HAP-1 (cell line): ENCODE measurements at places on chromosomes 2 and 18.

GRCh38 chr2:198115201-198115600, 310.8 kb downstream of the PLCL1 start:
- no peak for DNase-seq

GRCh38 chr2:227383686-227384085, 4.1 kb downstream of the SCYGR1 start:
- DNase-seq, result no peak

DNA sequence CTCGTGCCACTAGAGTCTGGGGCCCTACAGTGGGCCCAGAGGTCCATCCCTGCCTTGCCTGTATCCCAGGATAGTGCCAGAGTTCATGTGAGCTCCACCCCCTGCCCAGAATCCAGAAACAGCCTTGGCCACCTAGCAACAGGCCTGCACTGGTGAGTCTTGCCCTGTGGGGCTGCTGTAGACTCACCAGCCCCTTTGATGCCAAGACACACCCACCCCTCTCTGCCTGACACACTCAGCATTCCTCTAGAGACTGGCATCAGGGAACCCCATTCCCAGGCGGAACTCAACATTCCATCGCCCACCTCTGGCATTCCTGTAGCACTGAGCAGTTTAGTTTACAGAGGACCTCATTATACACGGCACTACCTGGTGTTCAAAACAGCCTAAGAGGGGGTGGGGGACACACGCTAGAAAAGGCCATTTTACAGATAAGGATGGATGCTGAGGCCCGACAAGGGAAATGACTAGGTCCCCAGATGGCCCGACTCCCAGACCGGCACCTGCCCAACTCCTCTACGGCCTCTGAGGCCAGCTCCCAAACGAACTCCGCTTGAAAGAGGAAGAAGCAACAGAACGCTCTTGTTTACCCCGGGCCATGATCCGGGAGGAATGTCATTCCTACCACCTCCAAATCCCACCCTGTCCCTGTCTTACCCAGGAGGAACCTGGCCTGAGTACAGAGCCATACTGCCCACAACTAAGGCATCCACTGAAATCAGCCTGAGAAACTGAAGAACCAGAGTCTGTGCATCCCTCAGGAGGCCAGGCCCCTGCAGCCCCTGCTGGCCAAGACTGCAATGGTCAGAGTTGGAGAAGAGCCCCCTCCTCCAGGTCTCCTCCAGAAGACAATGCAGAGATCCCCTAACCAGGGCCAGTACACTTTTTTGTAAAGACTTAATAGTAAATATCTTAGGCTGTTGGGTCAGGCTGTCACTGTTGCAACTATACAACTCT, 180.2 kb downstream of the TNS1 start:
- DNase-seq, result no peak

DNA sequence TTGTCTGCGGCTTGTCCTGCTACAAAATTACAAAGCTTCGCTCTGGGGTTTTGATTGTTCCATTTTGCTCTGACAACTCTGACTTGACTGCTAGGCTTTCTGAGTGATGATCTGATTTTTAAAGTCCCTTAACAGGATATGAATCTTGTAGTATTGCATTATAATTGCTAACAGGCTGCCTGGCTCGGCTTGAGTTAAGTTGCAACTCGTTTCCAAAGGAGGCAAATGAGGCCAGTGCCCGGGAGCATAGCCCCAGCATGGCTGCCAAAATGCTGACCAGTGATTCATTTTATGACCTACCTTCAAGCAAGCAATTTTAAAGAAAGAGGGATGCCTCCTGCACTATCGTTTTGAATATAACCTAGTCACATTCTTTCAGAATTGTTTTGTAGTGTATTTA, 135.4 kb downstream of the COL6A3 start:
- DNase-seq, result no peak

GRCh38 chr18:26432651-26433424, 115.5 kb downstream of the KCTD1 start:
- DNase-seq, result no peak

DNA sequence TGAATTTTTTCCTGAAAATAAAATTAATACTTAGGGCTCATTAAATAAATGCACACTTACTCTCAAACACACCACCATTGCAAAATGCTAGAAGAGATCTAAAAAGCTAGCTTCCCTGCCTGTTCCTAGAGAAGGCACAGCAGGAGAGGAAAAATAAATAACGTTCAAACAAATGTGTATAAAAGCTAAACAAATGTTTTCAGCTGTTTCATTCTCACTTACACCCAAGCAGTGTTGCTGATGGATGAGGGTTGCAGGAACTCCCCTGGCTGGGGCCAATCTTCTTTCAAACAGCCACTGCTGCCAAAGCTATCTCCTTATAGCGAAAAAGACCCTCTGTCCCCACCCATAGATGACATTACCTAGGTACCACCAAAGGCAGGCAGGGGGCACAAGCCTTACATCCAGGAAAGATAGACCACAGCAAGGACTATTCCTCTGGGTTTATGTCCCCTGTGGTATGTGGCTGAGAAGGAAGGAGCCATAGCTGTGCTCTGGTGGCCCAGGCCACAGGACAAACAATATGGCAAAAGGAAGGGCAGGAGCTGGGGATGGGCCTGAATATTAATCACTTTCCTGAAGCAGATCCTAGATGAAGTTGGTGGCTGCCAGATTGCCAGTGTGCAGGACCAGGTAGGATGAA, 214.6 kb downstream of the TTC32 start:
- no peak for DNase-seq

GRCh38 chr18:57122936-57123510, 23.9 kb upstream of the BOD1L2 start:
- no peak for DNase-seq

DNA sequence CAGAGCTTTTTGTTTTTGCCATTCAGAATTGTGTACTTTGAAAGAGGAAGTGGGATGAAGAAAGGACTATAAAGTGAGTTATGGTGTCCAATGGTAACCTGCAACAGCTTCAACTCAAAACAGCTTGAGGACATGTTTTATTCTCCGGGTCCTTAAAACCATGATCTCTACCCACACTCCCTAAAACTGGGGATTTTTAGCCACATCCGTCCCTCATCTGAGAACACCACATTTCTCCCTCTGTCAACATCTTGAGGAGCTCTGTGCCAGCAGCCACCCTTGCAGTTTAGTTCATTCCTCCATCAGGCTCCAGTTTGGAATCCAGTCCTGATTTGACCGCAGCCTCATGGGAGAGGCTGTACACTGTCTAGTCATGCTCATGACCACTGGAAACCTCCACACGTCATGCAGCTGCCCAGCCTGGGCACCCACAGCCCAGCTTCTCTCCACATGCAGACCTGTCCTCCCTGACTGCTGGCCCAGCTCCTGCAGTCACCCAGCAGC, 62.6 kb downstream of the C18orf63 start:
- no peak for DNase-seq

- peak; percentile 63 for DNase-seq
Observed at GRCh38 chr2:37671009-37671815, at the start of gene CDC42EP3. Gene CDC42EP3 (minus strand): TSS chr2:37671642. CDS start chr2:37646587, 25,055 bp downstream.

DNA sequence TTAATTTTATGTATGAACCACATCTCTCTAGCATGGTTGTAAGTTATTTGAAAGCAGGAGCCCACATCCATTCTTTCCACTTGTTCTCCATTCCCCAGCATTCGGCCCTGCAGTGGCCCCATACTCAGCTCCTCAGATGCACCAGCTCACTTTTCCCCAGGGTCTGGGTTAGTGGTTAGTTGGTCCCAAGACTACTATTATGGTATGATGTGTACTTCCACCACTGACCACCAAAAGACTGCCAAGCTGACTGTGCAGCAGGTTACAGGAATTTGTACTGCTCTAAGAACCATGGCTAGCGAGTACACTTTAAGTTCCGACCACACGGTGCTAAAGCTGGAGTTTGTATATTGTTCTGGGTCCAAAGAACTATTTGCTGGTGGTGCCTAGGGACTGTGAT, 413.6 kb upstream of the TCF4 start:
- DNase-seq, result no peak

DNA sequence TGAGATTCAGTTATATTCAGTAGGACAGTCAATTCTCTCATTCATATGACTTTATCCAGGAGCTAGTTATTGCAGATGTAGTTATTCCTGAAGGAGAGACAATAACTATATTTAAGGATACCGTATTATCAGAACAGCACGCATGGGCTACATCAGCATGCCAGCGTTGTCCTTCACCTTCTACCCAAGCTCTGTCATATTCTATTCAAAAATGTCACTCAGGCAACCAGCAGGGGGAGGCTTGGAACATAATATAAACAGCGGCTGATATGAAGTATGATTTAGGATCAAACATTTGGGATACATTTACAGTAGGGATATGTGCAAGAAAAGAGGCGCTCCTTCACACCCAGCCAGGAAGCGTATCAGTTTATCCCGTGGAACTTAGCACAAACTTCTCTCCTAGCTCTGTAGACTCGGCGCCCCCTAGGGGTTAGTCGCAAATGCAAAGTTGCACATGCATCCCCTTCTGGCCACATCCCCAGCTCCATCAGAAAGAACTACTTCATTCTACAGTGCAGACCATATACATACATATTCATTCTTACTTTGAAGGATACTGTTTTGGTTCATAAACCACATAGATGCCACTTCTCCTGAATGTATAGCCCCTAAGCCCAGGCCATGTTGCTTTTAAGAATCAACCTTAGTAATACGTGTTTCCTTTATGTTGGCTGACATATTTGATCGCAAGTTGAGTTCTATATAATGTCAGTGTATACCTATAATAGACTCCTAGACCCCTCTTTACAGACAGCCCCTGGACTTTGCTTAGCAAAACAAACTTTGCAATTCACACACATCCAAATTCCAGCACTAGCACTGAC, 759.4 kb downstream of the ADCYAP1 start:
- DNase-seq, result peak; percentile 89

GRCh38 chr2:214410918-214411554, at the start of gene VWC2L:
Gene VWC2L (plus strand): TSS chr2:214411054. CDS start chr2:214414194, 3,140 bp downstream.
- DNase-seq, result peak; percentile 82

DNA sequence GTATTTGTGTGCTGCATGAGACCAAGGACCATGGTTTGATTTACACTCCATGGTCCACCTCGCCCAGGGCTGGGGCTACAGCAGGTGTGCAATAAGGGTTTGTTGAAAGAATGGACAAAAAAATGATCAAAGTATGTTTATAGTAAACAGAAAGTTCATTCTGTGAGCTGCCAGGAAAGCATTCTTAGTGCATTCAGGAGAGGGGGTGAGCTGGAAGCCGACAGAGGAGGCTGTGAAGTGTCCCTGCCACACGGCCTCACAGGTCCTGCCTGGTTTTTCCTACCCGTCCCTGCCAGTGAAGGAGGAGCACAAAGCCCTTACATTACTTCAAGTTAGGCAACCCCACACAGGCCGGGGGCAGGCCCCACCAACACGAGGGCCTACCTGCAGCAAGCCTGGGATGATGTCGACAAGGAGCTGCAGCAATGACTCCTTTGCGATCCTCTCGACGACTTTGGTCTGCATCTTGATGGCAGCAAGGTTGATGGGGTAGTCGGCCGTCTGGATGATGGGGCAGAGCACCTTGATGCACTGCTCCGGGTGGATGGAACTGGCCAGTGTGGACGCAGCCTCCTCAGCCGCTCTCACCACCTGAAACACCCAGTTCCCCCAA, 63.2 kb upstream of the TFCP2L1 start:
- no peak for DNase-seq

GRCh38 chr18:676069-676468, 18.6 kb downstream of the TYMS start:
- DNase-seq, result peak; percentile 7

DNA sequence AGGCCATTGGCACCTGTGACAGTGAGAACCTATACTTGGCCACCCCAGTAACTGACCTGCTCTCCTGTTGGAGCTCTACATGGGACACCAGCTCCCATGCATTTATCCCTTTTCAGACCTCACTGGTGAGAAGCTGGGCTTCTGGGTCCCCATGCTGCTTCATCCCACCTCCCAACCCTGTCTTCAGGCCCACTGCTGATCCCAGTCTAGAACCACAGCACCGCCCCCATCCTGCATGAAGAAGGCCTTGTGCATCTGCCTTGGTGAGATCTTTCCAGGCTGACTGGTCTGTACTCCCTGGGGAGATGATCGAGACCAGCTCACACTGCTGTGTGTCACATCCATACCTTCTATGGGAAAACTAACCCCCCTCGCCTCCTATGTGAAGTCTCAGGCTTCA, 22.7 kb downstream of the TTC32 start:
- no peak for DNase-seq

- no peak for DNase-seq
Observed at GRCh38 chr2:241110607-241111439, 8.7 kb upstream of the MTERF4 start.

- no peak for DNase-seq
Observed at GRCh38 chr2:113002677-113003076, 2.6 kb upstream of the IL36A start.

DNA sequence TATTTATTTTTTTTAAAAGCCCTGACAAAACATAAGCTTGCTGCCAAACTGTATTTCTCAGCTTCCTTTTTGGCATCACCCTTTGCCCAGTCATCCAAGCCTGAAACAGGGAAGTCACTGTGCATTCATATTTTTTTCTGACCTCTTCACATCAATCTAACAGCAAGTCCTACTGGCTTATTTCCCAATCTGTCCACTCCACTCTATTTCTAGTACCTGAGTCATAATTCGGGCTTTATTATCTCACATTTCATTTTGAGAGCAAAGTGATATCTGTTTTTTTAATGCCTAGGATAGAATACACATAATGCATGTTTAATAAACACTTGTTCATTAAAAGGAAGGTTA, 5.1 kb downstream of the HNMT start:
- no peak for DNase-seq

GRCh38 chr2:138838851-138839620, 58.8 kb upstream of the NXPH2 start:
- no peak for DNase-seq

- DNase-seq, result no peak
Observed at GRCh38 chr18:26710470-26711096, 154.9 kb downstream of the AQP4 start.

- no peak for DNase-seq
Observed at GRCh38 chr2:43415592-43415991, 180.2 kb downstream of the THADA start.

GRCh38 chr18:37634516-37634915, 68.9 kb upstream of the CELF4 start:
- no peak for DNase-seq

GRCh38 chr18:22514655-22515054, 96.9 kb upstream of the CTAGE1 start:
- no peak for DNase-seq

DNA sequence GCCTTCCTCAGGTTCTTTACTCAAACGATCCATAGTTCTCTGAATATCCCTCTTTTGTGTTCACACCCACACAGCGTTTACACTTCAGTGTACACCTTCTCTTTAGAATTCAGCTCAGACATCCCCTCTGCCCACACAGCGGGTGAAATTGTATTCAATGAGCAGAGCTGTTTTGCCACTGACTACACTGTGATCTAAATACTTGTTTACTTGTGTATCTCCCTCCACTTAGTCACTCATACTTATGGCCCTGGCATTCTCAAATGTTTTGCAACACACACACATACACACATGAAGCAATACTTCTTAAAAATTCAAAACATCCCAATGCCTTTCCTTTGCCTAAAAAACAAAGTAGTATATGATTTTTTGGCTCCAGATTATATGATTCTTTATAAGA, 297.1 kb downstream of the TMX3 start:
- DNase-seq, result no peak
